Colonic mucosa (tissue), 4 donors: ENCODE measurements at places on chromosomes 6 and 20. TPM values are rescaled to one million over a fixed set of nuclear protein-coding genes. Genes with fewer than 3 reads are reported as not detected.

STMND1 gene
- total RNA-seq = 2.8 TPM

- DNase-seq = no peak
Observed at GRCh38 chr6:149755300-149756260, 6.0 kb downstream of the PCMT1 start.

HRH3 gene
- total RNA-seq = not detected

DNA sequence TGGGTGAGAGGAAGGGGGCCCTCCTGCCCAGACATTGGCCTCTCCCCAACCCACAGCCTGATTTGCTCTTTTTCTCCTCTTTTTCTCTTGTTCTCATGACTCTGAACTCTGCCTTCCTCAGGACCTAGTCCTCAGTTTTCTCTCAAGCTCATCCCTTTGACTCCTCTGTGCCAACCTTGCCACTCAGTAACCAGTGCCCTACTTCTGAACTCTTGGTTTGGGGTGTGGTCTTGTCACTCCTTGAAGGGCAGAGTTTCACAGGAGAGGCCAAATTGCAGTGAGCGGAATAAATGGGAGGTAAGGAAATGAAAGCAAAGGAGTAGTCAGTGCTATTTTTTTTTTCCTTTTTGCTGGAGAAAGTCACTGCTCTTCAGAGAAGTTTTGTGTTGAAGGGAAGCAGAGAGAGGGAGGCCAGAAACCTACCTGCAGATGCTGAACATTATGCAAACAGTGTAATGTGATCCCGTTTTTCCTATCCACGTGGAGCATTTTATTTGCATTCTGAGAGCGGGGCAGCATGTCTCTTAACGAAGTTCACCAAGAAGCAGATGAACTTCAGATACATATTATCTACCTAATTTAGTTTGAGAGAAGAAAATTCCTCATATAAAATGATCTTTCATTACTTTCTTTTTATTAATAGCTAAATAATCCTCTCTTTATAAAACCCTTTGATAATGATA, 26.9 kb downstream of the CFAP61 start:
- DNase-seq = no peak
